ENCODE measurements at places on chromosomes 13 and 19.

GRCh38 chr13:71875823-71876222 is 8.8 kb upstream of the DACH1 start:
- no peak for DNase-seq

DNA sequence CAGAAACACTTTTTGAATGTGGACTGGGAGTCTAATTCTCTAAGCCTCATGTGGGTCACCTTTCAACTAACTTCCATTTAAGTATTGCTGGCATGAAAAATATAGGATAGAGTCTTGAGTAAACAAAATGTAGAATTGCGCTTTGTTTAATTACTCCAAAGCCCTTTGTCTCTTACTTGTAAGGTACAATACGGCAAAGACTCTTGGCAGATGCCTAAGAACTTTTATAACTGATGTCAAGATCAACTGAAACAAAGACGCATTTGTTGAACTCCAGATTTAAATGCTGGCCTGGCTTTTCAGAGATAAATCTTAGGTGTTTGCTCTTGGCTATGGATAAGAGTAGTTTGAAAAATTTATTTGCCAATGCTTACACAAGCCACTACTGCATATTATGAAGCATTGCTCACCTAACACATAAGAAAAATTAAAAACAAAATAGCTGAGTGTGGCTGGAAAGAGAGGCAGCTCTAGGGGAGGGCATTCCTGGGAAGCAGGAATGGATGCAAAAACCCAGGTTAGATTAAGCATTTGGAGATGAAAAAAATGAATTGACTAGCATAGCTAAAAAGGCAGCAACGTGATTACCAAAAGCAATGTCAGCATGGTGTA is 107.3 kb upstream of the STARD13 start:
- no peak for DNase-seq

- no peak for DNase-seq
These were observed 140.1 kb upstream of the FRY start for GRCh38 chr13:31891472-31891871.

GRCh38 chr13:75173457-75174356 is 308.3 kb downstream of the TBC1D4 start:
- DNase-seq = no peak

GRCh38 chr13:96898212-96898611 is 96.1 kb downstream of the OXGR1 start:
- no peak for DNase-seq

DNA sequence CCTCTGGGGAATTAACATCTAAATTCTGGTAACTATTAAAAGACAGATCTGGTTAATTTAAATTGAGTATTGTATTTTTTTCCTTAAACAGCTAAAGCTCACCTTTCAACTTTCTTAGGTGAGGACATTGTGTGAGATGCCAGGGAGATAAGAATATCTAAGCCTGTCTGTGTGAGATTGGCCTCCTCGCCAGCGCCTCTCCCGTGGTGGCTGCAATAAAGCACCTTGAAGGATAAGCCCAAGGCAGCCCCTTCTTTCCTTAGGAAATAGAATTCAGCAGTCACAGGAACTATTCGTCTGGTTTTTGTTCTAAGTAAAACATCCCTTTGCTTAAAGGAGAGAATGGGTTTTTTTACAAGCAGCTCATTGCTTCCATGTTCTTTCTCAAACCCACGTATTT is 24.6 kb downstream of the NAXD start:
- no peak for DNase-seq

GRCh38 chr13:39779337-39780265 is 124.1 kb downstream of the COG6 start:
- DNase-seq = no peak

DNA sequence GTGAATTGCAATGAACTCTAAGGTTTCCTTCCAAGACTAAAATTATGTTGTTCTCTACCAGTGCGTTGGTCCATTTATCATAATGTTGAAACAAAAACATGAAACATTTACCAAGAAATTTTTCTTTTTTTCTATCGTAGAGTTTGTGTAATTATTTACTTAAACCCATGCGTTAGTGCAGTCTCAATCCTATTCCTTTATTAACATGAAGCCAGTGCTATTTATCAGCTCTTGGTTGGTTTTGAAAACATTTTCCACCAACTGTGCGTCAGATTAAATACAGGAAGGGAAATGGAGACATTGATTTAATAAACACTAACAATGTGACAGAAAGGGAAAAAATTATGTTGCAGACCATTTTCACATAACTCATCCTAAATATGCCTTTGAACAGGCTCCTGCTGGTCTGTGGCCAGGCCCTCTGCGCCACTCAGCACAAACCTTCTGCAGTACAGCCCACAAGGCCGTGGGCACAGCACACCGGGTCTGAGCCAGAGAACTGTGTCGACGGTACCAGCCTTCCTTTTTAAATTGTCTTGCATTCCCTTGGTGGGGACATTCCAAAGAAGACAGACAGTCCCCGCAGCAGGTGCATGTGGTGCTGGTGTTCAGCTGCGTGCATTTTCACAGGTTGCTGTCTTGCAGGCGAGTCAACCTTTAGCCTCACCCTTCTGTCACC is 135.8 kb downstream of the SHISA2 start:
- DNase-seq = no peak

GRCh38 chr13:52785739-52786138 is 46.1 kb upstream of the CNMD start:
- no peak for DNase-seq

DNA sequence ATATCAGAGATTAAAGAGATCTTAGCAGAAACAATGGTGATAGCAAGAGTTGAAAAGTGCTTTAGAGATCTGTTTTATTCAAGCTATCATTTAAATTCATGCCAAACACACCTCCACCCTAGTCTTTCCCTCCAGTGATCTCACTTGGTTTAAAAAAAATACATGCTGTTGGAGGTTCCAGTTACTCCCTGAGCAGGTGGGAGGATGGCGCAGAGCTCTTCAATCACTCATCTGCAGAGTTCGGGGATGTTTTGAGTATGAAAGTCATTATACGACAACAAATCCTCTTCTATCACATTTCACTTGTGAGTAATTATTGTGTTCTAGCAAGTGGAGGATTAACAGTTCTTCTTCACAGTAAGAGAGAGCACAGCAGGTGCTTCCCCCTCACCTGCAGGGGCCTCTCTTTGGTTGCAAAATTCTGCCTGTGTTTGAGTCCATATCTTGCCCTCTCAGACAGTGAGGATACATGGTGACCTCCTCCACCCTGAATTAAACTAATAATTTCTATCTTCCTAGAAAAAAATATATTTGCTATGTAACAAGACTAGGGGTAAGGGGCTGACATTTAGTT is 376.7 kb downstream of the LIG4 start:
- no peak for DNase-seq

- DNase-seq = no peak
These were observed 7.8 kb upstream of the KLK14 start for GRCh38 chr19:51090471-51090870.

DNA sequence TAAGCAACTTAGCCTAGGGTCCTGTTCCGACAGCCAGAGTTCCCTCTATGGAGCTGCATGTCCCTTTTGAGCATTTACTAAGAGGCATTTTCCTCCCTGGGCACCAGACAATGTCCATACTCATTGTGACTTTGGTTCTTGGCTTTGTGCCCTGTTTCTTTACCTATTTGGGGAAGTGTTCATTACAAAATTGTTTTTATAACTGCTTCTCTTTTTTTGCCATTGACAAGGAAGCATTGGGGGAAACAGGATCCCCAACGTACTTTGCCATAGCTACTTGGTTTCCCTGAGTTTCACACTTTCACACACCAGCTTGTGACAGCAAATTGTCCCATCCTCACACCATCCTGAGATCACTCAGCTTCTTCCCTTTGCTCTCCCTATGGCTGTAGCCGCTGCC is 81.1 kb upstream of the SIAH3 start:
- DNase-seq = no peak

GRCh38 chr13:35978607-35979316 is 152.4 kb downstream of the DCLK1 start:
- no peak for DNase-seq

DNA sequence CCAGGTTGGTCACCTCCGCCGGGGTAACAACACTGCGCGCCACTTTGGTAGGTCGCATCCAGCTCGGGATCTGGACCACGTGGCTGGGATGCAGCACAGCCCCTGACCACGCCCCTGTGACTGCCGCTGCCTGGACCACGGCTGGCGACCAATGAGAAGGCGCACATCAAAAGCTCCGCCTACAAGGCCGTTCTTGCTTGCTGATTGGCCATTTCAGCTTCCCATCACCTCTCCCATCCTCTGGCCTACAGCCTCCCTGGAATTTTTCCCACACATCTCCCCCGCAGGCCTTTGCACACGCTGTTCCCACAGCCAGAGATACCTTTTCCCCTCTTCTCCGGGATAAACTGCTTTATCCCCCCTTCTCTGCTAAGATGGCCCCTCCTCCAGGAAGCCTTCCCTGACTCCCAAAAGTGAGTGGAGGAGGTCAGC is 12.5 kb upstream of the MAP1S start:
- DNase-seq = no peak

DNA sequence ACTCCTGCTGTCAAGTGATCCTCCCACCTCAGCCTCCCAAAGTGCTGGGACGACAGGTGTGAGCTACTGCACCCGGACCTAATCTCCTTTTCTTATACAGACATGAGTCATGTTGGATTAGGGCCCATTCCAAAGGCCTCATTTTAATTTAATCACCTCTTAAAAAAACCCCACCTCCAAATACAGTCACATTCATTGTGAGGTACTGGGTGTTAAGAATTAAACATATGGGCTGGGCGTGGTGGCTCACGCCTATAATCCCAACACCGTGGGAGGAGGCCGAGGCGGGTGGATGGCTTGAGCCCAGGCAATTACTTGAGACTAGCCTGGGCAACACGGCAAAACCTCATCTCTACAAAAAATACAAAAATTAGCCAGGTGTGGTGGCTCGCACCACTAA is 46.6 kb downstream of the PIN1 start:
- no peak for DNase-seq

- no peak for DNase-seq
These were observed 46.9 kb downstream of the ITGBL1 start for GRCh38 chr13:101499406-101499805.

DNA sequence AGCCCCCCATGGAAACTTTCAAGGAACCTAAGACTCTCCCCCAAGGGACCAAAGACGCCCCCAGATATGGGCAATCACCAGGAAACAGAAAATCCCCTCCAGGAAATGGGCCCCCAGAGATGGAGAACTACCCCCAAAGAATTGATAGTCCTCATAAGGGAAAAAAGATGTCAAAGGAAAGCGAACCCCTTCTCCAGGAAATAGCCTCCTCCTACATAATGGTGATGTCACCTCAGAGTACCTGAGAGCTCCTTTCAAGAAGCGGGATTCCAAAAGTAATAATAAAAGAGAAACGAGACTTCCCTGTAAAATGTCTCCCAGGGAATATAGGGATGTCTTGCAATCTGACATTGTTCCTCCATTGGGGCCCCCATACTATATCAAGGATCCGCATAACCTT is 1.1 kb downstream of the CDKN2D start:
- DNase-seq = no peak

DNA sequence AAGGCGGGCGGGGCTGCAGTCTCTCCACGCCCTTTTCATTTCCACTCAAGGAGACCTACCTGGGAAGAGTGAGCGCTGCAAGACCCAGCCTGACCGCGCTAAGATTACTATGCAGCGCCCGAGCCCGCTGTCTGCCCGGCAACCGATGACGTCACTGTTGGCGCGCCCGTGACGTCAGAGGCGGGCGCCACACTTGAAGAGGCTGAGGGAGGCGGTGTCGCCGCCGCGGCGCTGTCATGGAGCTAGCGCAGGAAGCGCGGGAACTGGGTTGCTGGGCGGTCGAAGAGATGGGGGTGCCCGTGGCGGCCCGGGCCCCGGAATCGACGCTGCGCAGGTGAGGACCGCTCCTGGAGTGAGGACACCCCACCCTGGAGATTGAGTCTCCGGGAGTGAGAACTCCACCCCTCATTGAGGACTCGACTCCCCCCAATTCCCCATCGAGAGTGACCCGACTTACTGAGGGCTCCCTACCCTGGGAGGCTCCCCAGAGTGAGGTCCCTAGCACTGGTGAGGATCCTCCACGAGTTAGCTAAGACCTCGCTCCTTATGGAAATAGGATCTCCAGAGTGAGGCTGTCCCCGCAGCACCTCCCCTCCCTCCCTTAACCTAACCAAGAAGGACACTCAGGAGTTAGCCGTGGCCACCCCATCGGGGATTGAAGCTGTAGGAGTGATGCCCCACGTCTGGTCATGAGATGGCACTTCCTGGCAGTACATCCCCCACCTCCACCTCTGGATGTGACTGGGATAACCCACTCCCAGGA is at the start of gene HAUS5:
Gene HAUS5 (plus strand): TSS at position 177 of the 763 bp plus-strand sequence. CDS start 60 bp downstream, at position 237.
- peak; percentile 91 for DNase-seq

GRCh38 chr13:49110913-49111170 is 109.3 kb upstream of the MLNR start:
- no peak for DNase-seq

DNA sequence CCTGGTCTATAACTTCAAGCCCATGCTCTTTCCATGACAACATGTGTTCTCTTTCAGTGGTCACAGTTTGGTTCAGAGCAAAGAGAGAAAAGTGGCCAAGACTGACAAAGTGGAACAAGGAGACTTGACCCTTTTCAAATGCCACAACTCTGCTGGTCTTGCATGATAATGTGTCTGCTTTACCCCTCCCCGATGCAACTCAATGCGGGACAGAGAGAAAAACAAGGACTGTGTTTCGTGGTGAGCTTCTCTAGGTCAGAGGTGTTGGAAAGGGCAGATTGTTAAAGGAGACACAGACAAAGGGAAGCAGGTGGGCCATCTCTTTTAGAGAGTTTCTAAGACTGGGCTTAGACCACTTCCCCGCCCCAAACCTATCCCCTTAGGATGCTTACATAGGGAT is 61.6 kb upstream of the SERTM1 start:
- no peak for DNase-seq

- DNase-seq = no peak
These were observed 368.2 kb downstream of the COG6 start for GRCh38 chr13:40023595-40024203.

GRCh38 chr13:40586886-40587565 is 79.4 kb downstream of the FOXO1 start:
- DNase-seq = no peak

DNA sequence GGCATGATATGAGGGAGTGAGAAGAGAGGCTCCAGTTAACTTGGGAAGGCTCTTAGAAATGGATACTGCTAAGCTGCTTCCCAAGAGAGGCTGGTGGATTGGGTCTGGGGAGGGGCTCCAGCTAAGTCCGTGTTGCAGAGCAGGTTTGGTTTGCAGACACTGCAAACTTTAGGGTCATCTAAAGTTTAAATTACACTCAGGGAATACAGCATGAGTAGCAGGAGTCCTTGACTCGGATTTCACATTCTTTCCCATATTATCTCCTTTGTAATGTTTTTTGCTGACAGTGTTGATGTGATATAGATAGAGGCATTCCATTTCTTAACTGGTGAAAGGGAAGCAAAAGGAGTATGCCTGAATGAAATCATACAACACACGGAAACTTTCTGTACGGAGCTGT is 31.9 kb downstream of the SGCG start:
- no peak for DNase-seq

DNA sequence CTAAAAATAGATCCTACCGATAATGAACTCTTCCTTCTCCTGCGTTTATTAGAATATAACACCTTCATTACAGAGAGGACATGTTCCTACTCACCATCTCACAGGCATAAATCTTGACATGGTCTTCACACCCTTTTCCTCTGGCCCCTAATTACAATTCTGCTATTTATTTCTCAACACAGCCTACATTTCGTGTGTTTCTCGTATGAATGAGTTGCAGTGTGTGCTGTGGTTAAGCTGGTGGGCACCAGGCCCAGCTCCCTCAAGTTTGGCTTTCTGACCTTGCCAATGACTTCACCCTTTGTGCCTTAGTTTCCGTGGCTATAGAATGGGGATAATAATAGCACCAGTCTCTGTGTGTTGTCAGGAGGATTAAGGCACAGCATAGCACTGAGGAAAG is 12.3 kb upstream of the KATNAL1 start:
- DNase-seq = no peak

Measured in T-helper 1 cell (primary cell).